HT-29 (cell line): ENCODE measurements at places on chromosomes 2 and 18.
A peak's percentile ranks its signal among the peaks of the same experiment; 100 is the strongest.

- no peak for DNase-seq
These were observed 5.0 kb downstream of the LIMS2 start for GRCh38 chr2:127670055-127670956.

- DNase-seq: no peak
These were observed 102.0 kb downstream of the RIT2 start for GRCh38 chr18:43013486-43013885.

DNA sequence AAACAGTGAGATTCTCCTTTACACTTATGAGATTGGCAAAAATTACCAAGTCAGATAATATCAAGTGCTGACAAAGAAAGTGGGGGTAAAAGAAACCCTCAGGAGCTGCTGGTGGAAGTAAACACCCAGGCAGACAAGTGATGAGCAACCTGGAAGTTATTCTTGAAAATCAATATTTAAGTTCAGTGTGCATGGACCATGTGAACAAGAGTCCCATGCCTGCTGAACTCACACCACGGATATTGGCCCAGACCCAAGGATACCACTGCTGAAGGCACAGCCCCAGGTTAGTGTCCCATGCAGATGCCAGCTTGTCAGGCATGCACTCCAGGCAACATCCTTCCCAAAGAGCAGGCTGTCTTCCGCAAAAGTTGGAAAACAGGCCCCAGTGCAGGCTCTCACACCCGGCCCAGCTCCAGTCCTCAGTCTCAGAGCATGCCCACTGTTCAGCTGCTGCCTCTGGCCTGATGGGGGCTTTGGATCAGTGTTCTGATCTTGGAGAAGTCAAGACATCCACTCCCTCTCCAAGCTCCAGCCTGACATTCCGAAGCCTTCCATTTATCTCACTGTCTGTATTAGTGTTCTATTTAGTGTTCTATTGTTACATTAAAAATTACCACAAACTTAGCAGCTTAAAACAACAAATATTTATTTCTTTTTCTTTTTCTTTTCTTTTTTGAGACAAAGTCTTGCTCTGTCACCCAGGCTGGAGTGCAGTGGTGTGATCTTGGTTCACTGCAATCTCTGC lies 70.0 kb downstream of the HS1BP3 start:
- DNase-seq: peak; percentile 47

- DNase-seq: no peak
These were observed 6.5 kb downstream of the PER2 start for GRCh38 chr2:238281826-238282480.

DNA sequence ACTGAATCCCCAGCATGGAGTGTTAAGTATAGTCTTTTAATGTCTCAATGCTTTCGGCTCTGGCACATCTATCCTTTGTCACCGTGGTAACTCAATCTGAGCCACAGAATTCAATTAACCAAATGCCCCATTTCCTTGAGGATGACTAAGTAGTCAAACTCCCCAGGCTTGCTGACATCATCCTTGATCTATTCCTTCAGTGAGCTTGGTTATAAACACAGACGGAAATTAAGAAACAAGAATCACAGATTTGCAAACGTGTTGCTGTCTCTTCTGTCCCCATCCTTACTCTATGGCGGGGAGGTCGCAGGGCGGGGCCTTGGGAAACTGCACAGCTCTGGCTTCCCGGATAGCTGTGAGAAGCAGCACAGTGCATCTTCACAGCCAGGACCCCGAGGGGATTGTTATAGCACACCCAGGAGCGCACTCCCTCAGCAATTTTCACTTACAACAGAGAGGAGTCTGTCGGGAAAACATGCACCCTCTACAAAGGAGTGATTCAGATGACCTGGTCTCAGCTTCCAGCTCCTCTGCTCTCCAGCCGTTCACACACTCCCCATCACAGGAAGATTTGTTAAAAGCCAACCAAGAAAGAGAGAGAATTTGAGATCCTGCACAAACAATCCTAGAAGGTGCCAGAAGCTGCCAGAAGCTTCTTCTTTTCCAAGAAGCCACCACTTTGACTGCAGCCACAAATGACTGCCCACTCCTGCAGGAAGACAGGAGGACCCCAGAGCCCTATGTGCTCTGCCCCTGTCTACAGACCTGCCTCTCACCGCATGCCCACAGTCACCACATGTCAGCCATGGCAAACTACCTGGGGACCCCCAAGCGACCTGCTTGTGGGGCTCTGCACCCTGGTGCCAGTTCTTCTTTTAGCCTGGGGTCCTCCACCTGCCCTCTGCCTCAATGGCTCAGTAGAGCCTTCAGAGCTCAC lies 44.9 kb upstream of the YWHAQ start:
- DNase-seq: no peak

DNA sequence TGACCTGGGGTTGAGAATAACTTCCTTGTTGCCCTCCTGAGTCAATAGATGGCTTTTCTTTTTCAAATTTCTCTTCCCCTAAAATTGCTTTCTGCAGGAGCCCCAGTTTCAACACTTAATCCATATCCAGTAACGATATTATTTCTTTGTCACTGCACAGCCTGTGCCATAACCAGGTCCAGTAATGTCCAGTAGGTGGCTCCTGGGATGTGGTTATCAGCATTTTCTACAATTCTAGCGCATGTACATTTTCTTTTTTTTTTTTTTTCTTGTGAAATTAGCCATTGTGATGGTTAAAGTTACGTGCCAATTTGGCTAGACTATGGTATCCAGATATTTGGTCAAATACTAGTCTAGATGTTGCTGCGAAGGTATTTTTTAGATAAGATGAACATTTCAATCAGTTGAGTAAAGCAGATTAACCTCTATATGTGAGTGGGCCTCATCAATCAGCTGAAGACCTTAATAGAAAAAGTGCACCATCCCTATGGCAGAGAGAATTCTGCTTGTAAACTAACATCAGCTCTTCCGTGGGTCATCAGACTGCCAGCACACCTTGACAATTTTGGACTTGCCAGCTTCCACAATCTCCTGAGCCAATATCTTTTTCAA lies 72.9 kb upstream of the SCG2 start:
- DNase-seq: peak; percentile 61

GRCh38 chr2:228658998-228659397 lies 477.5 kb upstream of the SPHKAP start:
- DNase-seq: no peak

DNA sequence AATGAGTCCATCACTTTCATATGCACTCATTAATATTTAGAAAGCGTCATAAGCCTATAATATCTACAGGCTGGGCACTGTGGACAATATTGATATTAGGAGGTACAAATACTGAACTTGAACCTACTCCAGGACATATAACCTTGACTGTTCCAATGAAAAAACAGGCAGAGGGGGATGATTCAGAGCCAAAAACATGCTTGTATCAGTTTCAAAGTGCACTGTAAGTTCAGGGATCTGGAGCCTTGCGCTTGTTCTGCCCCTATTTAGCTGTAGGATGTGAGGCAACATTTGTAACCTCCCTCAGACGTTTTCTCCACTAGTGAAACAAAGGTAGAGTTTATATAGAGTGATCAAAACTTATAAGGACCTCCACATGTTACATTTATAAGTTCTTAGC lies 246.1 kb upstream of the GYPC start:
- no peak for DNase-seq

GRCh38 chr2:150133623-150134022 lies 353.8 kb downstream of the RND3 start:
- DNase-seq: peak; percentile 81

- DNase-seq: no peak
These were observed 69.2 kb downstream of the RFTN2 start for GRCh38 chr2:197606180-197606579.
